Activated CD8-positive, alpha-beta memory T cell treated with anti-CD3 and anti-CD28 coated beads, Interleukin-2, amount 50 U/mL, for 4 hours (primary cell): ENCODE measurements at places on chromosomes 6 and 20.
A peak's percentile ranks its signal among the peaks of the same experiment; 100 is the strongest.

GRCh38 chr6:130620338-130620781 is 206.8 kb upstream of the SMLR1 start:
- no peak for DNase-seq

GRCh38 chr20:25525867-25526266 is 59.5 kb downstream of the NINL start:
- DNase-seq = no peak

DNA sequence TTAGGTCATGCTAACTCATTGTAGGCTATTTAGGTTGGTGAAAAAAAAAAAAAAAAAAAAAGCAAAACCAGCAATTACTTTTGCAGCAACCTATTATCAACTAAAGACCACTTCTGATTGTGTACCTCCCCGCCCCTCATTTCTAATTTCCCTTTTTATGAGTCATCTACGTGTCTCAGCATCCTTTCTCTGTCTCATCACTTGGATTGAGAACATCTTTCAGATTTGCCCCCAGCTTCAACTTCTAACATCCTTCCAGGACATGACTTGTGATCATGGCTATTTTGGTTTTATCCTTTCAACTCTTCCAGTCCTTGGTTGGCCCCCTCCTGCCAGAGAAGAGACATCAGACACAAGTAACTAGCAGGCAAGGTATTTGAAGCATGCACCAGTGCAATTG is 156.7 kb upstream of the CCN2 start:
- DNase-seq = no peak

- DNase-seq = no peak
Observed at GRCh38 chr20:44600301-44600700, 17.9 kb downstream of the PKIG start.

DNA sequence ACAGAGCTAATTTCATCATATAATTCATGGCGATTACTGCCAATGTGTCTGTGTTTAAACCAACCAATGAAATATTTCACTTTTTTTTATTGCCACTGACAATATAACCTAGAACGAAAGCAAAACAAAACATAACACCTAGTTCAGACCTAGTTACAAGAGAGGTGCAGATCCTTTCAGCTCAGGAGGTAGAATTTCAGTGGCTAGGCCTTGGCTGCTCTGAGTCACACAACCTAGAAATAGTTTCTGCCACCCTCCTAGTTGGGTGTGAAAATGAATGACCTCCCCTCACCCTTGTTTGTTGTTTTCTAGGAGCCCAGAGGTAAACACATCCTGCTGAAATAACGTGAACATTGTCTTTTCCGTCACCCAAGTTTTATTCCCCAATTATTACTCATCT is 356.3 kb downstream of the HTR1B start:
- no peak for DNase-seq

- no peak for DNase-seq
Observed at GRCh38 chr6:170153436-170154319, 137.2 kb downstream of the DLL1 start.

GRCh38 chr20:11452326-11452725 is 465.4 kb upstream of the BTBD3 start:
- no peak for DNase-seq

- DNase-seq = no peak
Observed at GRCh38 chr20:2086980-2087377, 14.6 kb upstream of the STK35 start.

DNA sequence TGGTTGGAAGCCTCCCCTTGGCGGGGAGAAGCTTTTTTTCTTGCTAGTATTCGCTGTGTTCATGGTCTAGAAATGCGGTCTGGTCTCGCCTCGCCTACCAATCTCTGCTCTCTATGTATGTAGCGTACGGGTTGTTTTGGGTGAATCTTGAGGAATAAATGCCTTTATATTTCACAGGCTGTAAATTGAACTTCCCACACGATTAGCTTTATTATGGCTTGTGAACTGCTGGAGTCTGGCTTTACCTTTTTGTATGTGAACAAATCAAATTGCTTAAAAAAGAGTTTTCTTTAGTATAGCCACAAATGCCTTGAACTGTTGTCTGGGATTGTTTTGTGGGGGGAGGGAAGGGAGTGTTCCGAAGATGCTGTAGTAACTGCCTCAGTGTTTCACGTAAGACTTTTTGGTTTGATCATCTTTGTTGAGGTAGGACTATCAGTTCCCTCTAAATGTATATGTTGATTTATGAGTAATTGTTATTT is 2.2 kb downstream of the INSM1 start:
- DNase-seq = no peak

GRCh38 chr20:38836991-38837390 is 31.5 kb downstream of the PPP1R16B start:
- no peak for DNase-seq

DNA sequence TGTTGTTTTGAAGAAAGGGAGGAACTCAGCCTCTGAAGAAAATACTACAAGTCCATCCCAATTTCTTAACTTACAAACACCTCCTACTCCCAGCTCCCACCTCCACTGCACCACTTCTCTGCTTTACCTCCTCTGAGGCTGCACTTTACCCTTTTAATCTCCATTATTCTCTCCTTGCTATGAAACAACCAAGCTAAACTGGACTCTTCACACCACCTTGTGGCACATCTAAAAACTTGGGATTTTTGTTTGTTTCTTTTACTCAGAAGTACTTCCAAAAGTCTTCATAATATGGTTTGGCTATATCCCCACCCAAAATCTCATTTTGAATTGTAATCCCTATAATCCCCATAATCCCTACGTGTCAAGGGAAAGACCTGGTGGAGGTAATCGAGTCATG is 142.2 kb downstream of the MOXD1 start:
- no peak for DNase-seq

GRCh38 chr6:24272553-24272952 is 85.3 kb downstream of the DCDC2 start:
- DNase-seq = no peak

GRCh38 chr6:47633141-47633540 is 65.2 kb upstream of the ADGRF4 start:
- DNase-seq = no peak

DNA sequence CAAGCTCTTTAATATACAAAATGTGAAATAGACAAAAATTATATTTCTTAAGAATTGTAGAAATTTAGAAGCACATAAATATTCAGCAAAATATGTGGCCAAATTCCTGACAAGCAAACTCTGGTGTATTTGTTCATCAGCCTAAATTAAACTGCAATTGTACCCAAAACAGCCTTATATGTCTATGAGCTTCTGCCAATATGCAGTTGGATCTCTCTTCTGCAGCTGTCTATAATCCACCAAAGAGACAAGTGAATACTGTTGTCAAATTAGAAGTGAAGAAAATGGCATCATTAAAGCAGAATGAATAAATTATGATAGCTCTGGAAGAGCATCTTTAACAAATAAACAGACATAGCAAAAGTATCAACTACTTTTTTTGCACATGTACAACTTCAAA is 755.7 kb downstream of the GRIK2 start:
- DNase-seq = no peak

DNA sequence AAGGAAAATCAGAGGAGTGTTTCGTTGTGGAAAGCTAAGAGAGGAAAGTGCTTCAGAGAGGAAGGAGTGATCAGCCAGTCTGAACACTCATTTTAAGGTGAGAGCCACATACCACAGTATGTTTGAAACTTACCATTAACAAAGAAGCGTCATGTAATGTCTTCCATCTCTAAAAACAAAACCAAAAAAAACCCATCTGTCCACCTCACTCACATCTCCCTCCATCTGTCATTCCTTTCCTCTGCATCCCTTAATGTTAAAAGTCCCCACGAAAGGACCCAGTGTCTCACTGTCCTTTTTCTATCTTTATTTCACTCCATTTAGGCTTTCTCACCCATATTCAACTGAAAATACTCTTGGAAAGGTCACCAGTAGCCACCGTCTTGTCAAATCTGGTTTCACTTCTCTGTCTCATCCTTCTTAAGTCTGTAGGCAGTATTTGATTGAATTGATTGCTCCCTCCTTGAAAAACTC is 59.4 kb upstream of the GNRH2 start:
- DNase-seq = no peak

GRCh38 chr6:29749308-29749662 is 26.1 kb downstream of the HLA-F start:
- DNase-seq = no peak

- DNase-seq = peak; percentile 51
Observed at GRCh38 chr20:18632196-18632789, 44.4 kb downstream of the DTD1 start.

- no peak for DNase-seq
Observed at GRCh38 chr6:18506382-18507017, 119.3 kb downstream of the RNF144B start.

GRCh38 chr6:65416621-65417020 is 290.4 kb downstream of the EYS start:
- DNase-seq = no peak

GRCh38 chr6:90646940-90647339 is 60.1 kb upstream of the MAP3K7 start:
- DNase-seq = no peak

- no peak for DNase-seq
Observed at GRCh38 chr6:89928604-89929003, 34.3 kb downstream of the GJA10 start.

DNA sequence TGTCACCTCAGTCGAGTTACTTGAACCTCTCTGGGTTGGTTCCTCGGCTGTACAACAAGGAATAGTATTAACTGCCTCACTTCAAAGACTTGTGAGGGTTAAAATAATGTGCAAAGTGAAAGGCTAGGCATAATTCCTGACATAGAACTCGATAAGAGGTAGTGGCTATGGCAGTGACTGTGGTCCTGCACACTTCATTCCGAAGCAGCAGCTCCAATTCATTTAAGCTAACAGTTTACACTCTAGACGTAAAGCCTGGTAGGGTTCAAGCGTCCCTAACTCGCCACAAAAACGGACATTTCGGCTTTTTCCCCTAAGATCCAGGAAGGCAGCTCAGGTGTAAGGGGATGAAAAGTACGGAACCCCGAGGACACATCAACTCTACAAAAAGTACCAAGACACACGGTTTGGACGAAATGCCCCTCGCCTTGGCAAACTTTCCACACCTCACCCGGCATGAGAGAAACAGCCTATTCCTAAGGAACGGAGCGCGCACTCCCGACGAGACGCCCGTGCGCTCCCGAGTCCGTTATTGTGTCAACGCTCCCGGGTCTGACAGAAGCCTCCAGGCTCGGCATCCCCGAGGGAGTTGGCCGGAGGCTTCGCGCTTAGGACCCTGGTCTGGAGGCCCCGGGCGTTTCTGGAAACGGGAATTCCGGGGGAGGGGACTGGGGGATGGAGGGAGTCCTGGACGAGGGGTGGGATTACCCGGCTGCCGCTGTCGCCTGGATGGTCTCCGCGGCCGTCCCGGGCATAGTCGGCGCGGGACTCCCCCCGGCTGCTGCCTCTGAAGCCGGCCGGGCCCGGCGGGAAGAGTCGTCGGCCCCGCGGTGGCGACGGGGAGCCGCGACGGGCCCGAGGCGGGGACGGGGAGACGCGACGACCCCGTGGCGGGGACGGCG is 937 bp downstream of the ZNF318 start:
- DNase-seq = peak; percentile 23

- peak; percentile 71 for DNase-seq
Observed at GRCh38 chr6:106360410-106360988, at the start of gene CRYBG1. Gene CRYBG1, plus strand, starts transcription at chr6:106360717. Its CDS starts 192 bp downstream, at chr6:106360909.

DNA sequence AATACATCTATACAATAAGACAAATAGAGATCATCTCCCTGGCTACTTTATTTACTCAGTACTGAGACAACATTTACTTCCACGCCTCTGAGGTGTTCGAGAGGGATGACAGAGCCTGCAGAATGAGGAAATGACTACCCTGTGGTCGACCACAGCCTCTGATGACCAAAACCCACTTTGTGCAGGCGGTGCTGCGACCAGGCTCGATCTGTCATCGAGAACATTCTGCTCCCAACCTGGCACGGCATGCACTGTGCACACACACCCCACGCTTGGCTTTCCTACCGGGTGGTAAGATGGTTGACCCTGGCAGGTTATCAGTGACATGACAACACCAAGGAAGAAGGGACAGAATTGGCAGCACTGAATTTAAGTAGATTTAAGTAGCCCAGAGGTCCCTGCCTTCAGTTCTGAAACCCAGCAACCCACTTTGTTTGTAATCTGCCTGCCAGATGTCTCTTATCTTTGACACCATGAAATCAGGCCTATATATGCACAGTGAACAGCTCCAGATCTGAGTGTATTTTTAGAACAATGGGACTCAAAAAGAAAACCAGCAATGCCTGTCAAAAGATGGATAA is 42.6 kb downstream of the TTI1 start:
- DNase-seq = peak; percentile 21

DNA sequence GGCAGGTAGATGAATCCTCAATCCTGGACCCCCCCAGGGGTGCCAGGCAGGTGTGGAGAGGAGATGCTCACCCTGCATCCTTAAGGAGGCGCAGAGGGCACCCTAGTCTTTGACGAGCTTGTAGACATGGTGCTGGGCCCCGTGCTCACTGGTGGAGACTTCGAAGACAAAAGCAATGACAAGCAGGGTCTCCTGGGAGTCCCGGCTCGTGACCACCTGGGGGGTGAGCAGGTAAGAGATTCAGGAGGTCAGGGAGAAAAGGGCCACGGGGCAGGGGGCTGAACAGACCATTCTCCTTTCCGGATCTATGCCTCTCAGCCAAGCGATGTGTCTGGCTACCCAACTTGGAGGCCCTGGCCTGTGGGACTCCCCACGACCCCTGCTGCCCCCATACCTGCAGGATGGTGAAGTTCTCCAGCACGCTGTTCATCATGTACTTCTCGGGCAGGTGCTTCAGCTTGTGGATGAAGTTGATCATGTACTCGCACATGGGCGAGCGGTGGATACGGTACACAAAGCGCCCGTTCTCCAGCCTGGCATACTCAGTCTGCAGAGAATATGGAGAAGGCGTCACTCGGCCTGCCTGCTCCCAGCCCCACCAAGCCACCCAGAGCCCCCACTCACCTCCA is 6.9 kb downstream of the RPL10A start:
- DNase-seq = no peak

- no peak for DNase-seq
Observed at GRCh38 chr6:109891924-109892323, 86.2 kb upstream of the GPR6 start.

DNA sequence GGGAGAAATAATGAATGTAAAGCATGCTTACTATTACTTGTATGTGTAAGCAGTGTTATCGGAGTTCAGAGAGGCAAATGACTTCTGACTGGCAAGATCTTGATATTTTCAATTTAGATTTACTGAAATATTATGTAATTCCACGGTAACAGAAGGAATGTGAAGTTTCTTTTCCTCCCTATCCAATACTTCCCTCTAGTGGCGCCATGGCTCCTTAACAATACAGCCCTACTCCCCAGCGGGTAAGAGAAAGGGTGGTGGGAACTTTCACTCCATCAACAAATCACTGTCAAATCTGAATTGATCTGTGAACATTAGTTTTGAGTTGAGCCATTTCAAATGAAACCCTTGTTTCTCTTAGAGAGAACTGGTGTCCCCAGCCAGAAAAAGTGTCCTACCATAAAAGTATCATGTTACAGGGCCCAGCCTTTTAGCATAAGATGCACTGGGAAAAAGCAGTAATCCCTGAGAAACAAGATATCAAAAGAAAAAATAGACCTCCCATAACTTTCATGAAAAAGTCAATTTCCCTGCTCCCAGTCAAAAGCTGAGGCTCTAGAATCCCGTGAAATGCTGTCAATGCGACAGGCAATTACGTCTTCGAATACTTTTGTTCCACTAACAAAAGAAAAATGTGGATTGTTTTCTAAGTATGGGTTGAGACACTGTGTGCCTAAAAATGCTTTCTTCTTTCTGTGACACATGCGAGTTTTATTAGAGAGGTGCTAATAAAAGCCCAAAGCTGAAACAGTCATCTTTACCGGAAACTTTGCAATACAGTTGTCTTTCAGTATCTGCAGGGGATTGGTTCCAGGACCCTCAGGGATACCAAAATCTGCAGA is 12.9 kb downstream of the COX7A2 start:
- DNase-seq = no peak

- DNase-seq = no peak
Observed at GRCh38 chr20:35690265-35690664, 8.9 kb downstream of the NFS1 start.

- no peak for DNase-seq
Observed at GRCh38 chr6:5142915-5143314, 57.8 kb downstream of the PPP1R3G start.
